ENCODE measurements at places on chromosomes 3 and 15.

DNA sequence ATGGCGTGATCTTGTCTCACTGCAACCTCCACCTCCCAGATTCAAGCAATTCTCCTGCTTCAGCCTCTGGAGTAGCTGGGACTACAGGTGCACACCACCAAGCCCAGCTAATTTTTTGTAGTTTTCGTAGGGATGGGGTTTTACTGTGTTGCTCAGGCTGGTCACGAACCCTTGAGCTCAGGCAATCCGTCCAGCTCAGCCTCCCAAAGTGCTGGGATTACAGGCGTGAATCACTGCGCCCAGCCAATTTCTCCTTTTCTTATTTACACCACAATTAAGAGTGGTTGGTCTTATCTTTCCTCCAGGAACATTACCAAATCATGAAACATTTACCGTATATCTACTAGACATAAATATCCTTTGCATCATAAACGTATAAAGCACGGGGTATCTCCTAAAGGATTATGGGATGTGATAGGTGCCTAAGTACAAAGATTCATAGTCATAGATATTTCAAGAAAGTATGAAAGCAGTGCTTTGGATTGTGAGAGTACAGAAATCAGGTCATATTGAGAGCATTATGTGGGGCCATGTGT is 194.5 kb downstream of the RBMS3 start:
- no peak for DNase-seq

- DNase-seq: no peak
Observed at GRCh38 chr3:159936541-159936940, 52.1 kb upstream of the IL12A start.

DNA sequence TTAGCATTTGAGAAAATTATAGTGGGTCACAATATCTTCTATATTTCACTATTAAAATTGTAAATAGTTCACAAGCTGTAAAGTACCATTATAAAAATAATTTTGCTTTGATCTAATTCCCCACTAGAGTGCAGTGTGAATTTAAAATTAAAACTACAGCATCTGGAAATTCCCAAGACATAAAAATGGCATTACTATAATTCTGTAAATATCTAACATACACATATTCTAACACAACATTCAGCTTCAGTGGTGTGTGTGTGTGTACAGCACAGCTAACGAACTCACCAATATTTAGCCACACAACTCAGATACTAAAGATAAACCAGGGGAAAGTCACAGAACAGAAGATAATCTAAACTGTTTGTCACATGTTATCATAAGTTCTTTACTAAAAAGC is 424.9 kb upstream of the ZNF385D start:
- no peak for DNase-seq

DNA sequence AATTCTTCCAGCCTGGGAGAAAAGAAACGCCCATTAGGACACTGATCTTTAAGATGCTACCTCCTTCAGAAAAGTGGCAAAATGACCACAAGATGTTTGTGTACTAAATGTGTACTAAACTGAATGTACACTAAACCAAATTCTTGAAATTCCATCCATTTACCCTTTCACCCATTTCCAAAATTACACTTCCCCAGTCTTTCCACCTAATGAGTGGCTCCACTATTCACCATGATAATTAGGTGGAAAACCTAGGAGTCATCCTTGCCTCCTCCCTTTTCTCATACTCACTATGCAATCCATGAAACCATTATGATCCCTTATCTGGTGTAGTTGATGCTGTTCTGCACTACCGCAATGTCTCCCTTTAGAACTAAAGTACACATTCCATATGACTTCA is 452.1 kb upstream of the THBS1 start:
- DNase-seq: no peak

DNA sequence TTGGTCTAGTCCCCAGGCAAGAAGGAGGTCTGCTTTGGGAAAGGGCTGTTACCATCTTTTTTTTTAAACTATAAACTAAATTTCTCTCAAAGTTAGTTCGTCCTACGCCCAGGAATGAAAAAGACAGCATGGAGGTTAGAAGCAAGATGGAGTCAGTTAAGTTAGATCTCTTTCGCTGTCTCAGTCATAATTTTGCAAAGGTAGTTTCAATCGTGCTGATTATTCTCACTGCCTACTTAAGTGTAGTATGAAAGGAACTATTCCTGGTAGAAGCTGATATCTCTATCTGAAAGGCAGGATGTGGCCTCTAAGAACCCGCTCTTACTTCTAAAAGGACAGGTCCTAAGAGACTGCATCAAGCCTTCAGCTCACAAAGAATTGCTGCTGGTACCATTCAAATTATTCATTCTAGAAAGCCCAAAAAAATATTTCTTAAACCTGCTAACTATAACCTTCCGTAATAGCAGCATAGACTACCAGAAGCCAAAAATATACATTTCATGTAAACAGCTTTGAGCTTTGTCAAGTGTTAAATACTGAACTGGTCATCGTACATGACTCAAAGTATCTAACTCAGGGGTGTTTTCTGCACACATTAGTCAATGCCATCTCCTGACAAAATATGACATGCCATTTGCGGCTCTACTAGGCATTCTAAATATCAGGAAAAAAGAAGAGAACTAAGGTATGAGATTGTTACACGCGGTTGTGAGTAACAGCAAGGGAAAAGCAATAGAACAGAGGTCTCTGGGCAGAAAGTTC is 96.0 kb upstream of the CCDC80 start:
- no peak for DNase-seq

All from dermis microvascular lymphatic vessel endothelial cell (primary cell).